ENCODE measurements at places on chromosomes 11 and 22.
A peak's percentile ranks its signal among the peaks of the same experiment; 100 is the strongest.

DNA sequence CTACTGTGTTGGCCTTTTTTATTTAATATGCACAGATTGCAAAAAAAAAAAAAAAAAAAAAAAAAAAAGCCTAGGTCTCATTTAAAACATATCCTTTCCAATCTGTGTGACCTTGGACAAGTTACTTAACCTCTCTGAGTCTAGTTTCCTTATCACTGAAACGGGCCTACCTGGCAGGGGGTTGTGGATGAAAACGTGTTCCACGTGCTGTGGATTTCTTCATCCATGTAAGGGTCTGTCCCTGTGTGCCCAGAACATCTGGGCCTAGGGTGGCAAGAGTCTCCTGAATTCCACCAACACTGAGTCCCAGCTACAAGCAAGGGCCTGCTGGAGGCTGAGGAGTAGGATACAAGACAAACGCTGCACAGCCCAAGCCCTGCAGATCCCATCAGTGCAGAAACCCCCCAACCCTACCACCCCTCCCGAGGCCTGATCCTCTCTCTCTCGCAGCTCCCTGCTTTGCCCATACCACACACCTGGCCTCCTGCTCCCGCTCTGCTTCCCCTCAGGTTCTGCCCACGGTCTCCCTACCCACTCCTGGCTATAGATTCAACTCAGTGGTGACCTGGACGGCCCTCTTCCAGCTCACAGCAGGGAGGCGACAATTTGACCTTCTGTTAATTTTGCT, 4.7 kb upstream of the GNAZ start:
- no peak for DNase-seq

DNA sequence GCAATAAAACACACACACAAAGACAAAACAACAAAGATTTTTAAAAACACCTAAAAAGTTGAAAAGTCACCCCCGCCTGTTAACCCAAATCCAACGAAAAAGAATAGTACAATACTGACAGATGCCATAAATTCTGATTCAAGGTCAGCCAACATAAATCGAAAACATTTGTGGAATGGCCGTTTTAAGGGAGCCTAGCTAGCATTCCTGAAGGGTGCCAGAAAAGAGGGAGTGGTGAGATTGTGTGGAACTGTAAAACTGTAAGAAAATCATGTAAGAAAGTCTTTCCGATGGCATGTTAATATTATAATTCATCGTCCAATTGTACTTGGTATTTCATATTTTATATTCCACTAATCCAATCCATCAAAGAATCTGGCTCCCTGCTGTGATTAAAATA, 75.1 kb downstream of the RAB38 start:
- no peak for DNase-seq

DNA sequence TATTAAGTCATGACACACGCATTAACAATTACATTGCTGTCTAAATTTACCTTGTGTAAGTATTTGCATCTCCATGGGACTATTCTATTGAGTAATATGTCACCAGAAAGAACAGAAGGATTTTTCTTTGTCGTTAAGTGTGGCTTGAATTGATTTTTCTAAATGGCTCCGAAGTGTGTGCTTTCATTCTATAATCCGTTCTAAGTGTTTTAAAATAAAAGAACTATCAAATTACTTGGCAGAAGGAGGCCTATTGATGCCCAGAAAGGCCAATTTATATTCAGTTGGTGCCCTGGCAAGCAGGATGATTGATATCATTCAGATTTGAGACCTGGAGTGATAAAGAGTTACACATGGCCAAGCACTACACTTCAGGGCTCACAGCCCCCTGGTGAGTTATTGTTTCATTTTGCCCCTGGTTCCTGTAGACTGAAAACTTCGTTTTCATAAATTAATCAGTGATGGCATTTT, 538.9 kb upstream of the ANO5 start:
- DNase-seq = no peak

DNA sequence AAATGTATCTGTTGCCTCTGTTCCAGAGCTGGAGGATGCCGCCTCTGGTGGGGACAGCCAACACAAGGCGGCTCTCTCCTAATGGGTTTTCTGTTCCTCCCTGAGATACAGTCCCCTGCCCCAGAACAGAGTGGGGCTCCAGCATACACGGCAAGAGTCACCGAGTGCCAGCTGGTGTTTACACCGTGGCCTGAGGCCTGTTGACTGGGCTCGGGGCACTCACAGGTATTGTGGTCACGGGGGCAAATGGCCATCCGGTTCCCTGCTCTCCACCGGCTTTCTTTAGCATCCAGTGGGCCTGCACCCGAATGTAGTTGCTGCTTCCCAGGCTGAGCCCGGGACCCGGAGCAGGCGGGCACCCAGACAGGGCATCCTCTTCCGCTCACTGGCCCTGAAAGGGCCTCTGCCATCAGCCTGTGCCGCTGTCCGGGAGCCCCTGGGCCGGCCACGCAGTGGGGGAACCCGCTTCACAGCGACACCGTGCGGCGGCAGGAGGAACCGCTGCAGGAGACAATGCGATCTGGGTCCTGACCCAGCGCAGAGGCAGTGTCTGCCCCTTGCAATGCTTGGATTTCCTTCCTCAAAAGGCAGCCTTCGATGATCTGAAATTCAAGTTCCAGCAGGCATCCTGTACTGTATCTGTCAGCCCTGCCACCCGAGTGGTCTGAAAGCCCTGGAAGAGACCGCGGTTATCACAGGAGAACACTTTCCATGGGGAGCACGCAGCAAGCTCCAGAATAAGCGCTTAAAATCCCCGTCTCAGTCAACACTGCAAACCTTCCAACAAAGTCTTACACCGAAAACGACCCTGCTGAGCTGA, 859 bp upstream of the KRTAP5-5 start:
- DNase-seq = no peak

GRCh38 chr11:111598559-111598958, 3.7 kb upstream of the SIK2 start:
- no peak for DNase-seq

DNA sequence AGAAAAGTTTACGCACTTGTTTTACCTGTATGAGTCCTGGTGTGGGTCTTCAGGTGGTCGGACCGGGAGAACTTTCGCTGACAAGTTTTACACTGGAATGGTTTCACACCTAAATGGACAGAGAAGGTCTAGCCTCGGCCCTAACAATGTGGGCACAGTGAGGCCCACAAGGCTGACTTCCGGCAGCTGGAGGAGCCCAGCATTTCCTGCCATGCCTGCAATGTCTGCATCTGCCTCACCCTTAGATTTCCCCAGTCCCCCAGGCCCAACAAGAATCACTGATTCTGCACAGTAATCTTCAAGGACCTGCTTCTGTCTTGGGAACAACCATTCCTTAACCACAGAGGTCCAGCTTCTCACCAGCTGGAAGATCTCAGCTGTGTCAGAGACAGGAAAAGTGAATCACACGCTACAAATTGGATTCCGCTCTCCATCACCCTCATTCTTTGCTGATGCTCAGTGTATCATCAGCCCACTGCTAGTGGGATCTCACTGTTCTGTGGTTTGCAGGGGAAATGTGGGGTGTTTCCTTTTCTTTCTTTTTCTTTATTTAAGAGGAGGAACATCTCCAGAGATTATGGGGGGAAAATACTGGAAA, 43.3 kb downstream of the WT1 start:
- no peak for DNase-seq

GRCh38 chr11:3128356-3129180, 36.5 kb downstream of the OSBPL5 start:
- no peak for DNase-seq

DNA sequence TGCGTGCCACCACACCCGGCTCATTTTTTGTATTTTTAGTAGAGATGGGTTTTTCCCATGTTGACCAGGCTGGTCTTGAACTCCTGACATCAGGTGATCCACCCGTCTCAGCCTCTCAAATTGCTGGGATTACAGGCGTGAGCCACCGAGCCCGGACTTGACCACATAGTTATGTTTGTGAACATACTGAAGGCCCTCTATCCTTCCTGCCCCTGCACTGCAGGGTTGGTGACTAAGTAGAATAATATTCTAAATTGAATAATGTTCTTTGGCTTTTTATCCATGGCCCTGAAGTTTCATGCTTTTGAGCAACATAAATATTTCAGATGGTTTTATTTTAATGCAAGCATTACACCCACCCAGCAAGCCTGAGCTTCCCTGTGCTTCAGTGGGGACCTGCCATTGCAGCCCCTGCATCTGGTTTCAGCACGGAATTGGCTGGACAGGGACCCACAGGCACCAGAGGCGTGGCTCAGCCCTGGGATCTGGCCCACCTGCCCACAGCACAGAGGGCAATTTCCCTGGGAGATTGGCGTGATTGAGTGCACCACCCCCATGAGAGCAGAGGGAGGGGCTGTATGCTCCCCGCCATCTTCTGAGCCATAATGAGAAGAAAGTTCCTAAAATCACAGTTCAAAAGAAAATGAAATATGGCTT, 460.5 kb downstream of the BRD1 start:
- no peak for DNase-seq

DNA sequence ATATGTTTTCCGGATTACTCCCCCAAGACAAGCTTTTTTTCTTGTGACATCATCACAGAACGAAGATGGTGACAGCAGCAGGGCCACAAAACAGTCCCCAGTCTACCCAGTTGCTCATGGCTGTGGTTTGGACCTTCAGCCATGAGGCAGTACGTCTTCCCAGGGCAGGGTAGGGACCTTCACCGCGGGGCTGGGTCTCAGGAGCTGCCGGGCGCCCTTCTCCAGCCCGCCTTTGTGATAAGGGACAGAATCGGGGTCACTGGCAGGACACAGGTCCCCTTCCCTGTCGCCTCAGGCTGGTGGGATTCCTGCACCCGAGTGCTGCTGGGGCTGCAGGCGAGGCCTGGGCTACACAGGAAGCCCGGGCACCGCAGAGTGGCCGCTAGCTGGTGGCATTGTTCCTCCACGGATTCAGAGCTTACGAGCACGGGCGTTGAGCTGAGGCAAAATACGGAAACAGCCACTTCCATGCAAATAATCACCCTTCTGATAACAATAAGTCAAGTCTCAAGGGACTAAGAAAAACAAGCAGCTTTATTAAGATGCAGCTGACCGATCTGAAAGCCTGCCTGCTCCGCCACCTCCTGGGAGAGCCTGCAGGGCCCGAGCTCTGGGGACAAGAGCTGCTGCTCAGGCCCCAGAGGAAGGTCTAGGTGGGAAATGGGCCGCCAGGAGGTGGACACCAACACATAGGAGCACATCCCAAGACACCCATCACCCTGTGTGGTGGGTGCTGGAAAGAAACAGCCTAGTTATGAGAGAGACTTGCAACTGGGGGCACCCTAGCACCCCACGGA, 12.3 kb downstream of the TBX1 start:
- no peak for DNase-seq

DNA sequence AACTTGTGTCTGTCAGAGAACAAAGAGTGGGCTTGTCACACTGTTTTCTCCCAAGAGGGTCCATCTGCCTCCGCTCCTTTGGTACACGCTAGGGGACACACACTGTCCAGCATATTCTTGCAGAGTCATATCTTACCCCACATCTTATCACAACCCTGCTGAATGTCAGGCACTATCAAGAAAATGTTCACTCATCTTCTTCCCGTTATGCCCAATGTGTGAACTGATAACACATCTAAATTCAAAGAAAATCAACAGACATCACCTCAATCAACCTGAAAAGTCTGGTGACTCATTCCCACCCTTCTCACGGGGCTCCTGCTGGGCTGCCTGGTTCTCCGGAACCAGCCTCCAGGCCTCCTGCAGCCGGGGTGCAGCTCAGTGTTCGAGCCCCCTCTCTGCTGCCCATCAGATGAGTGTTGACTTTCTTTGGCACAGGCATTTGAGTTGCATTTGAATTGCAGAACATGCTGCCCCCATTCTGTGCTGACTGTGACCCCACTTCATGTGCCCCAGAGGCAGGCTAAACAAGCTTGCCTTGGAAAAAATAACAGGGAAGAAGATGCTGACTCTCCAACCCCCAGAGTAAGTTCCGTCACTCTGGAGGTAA, 19.4 kb downstream of the GRAP2 start:
- DNase-seq = no peak

GRCh38 chr11:68189082-68189481, 24.0 kb downstream of the KMT5B start:
- DNase-seq = no peak

GRCh38 chr11:27228232-27228905, 134.6 kb downstream of the CCDC34 start:
- DNase-seq = no peak

GRCh38 chr11:133921513-133921912, 35.3 kb downstream of the IGSF9B start:
- DNase-seq = no peak

- DNase-seq = no peak
Measured at GRCh38 chr11:33064866-33065265, 25.5 kb downstream of the TCP11L1 start.

GRCh38 chr11:27392278-27393114, 29.5 kb upstream of the CCDC34 start:
- no peak for DNase-seq

- no peak for DNase-seq
Measured at GRCh38 chr22:22770280-22770871, 117.2 kb upstream of the IGLL5 start.

DNA sequence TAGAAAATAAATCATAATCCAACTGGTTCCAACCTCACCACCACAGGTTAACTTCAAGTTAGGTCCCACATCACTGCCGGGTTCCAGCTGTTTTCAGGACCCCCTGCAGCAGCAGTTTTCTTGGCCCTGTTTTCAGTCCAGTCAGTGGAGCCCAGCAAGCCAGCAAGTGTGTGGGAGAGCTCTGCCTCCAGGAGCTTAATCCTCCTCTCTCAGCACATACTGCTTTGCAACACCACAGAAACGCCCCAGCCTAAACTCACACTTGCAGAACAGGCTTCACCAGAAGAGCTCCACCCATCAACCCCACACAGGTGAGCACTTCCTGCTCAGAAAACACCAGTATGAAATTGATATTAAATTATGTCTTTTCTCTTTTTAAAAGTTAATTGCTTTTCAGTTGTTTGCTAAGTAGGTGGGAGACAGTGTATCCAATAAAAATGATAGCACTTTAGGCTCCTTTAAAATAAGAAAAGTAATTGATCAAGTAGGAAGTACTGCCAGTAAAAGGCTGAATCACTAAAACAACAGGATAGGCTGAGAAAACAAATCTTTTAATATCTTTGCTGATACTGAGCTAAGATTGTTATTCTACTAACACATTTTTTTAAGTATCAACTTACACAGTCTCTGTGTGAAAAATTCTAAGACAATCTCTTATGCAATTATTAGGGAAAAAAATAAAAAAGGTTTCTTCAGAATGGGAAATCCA, 81.5 kb upstream of the TP53AIP1 start:
- peak; percentile 80 for DNase-seq

- DNase-seq = no peak
Measured at GRCh38 chr11:123429913-123430720, at the start of gene GRAMD1B. TSS of gene GRAMD1B (plus strand) at chr11:123430269. CDS start at chr11:123430793, 524 bp downstream.

- no peak for DNase-seq
Measured at GRCh38 chr11:33706546-33706945, 5.9 kb upstream of the C11orf91 start.

All from NCI-H510A (cell line).